ENCODE measurements at places on chromosomes 11 and 22.

- DNase-seq: no peak
These were observed 553.6 kb downstream of the NTM start for GRCh38 chr11:131924001-131924400.

DNA sequence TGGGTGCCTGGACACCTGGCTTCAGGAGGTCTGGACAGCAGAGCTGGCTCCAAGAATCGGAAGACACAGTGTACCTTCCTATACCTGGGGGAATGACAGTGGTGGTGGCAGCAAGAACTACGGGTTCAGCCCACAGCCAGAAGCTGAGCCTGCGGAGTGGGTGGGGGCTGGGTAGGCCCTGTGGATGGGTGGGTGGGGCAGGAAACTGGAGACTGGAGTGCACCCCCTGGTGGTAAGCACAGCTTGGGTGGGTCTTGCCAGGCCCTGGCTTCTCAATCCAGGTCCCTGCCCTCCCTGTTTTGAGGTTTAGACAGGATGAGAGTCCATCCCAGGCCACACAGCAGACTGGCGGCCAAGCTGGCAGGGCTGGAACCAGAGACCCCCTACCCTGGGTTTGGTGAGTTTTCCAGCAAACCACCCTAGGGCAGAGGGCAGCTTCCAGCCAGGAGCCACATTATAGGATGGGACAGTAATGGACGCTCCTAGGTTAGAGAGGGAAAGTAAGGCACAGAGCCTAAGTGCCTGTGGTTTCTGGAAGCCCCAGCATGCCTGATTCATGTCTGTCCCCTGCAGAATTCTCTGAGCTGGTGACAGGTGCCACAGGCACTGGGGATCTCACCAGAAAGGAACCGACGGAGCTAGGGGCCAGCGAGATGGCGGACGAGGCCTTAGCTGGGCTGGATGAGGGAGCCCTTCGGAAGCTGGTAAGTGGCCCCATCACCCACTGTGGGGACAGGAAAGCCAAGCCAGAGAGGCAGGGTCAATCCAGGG lies 1.7 kb downstream of the SMTN start:
- peak; percentile 20 for DNase-seq

DNA sequence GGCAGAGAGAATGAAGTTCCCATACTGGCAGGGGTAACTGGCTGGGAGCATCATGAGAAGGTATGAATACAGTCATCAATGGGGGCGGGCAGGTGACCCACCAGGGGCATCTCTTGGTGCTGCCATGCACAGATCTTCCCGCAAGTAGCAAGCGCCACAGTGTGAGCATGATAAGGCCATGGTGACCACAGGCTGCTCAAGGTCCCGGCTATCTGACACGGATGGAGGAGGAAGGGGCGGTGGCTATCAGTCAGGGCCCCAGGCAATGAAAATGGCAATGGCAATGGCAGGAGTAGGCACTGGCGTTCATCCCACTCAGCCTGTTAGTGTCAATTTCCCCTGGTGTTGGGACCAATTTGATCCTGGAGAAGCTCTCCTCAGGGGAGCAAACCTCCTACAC lies 21.6 kb downstream of the ASCL2 start:
- no peak for DNase-seq

DNA sequence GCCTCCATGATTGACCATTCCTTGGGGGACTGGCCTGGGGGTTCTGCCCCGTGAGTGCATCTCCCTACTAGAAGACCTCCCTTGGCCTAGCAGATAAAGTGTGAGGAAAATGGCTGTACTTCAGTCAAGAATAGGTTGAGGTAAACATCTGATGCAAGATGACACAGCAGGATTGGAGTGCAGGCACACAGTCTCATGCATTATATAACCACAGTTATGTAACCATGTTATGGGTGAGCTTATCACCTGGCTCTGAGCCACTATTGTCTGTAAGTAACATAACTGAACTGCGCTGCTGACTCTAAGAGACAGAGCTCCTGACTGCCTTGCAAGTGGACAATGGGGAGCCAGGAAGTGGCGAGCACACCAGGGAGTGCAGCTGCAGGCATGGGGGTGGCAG lies 378.7 kb upstream of the ANO5 start:
- DNase-seq: no peak

DNA sequence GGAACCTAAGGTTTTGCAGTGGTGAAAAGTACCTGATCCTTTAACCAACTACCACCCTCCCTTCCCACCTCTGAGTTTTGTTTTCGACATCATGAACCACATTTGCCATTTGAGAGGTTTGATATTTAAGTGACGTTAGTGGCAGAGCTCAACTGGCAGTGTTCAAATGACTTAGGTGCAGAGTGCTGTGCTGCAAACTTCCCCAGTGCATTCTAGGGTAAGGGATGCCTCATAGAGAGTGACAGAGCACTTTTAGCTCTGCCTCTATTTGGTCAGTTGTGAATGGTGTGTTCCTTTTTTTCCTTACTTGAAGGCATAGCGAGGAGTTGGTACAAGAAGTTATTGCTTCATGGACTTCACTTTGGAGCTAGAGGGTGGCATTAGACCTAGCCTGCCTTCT lies 9.4 kb downstream of the BMAL1 start:
- DNase-seq: no peak

DNA sequence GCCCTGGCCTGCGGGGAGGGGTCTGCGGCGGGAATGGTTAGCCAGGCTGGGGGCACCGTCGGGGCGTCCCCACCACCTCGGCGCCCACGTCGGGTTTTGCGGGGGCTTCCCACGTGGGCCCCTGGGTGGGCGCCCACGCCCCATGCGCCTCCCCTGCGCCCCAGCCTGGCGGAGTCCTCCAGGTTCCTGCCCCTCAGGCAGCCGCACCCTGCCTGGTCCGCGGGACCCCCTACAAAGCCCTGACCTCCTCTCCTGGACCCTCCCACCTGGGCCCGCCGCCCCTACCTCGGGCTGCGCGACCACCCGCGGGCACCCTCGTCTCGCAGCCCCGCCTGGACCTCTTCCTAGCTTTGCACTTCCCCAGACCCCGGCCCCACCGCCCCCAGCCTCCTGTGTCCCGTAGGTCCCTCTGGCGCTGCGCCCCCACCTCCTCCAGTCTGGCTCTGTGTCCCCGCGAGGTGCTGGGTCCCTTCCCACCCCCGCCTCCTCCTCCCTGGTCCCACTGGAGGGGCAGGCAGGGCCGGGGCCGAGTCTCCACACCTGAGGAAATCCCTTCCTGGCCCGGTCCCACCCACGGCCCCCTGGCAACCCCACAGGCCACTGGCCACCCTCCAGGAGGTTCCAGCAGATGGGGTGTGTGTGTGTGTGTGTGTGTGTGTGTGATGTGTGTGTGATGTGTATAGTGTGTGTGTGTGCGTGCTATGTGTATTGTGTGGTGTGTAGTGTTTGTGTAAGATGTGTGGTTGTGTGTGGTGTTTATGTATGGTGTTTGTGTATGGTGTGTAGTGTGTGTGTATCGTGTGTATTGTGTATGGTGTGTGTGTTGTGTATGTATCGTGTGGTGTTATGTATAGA lies 11.8 kb downstream of the PIM3 start:
- DNase-seq: no peak

DNA sequence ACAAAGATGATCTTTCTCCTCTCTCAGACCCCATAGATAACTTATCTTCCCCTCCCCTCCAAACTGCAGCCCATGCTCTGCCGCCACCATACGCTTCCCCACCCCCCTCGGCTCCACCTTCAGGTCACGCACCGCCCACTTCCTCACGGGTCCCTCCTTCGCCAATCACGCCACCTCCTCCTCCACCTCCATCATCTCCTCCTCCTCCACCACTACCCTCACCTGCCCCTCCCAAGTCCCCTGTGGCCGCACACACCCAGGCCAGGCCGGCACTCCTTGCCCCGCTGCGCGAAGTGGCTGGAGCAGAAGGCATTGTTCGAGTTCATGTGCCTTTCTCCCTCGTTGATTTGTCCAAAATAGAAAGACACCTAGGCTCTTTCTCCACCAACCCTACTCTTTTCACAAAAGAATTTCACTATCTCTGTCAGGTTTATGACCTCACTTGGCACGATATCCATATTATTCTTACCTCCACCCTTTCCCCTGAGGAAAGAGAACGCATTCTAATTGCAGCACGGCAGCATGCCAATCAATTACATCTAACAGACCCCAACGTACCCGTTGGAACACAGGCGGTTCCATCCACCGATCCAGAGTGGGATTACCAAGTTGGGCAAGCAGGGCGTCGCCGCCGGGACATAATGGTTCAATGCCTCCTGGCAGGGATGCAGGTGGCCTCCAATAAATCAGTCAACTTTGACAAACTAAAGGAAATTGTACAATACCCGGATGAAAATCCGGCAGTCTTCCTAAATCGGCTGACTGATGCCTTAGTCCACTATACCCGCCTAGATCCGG lies 12.3 kb upstream of the OR56A3 start:
- no peak for DNase-seq

DNA sequence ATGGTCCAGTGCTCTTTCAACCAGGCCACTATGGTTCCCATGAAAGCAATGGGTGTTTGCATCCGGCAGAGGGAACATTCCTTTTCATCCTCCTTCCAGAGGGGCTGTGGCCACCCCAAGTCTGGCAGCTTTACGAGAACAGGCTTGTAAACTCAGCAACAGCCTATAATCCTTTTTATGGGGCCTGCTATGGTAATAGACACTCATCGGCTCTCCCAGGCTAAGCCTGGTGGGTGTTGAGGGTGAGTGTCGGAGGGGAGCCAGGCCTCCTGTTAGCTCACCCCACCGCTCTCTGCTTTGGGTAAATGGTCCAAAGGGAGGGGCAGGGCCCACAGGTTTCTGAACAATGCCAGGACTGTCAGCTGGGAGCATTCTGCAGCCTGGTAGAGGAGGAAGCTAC lies 111.6 kb upstream of the CD82 start:
- no peak for DNase-seq

DNA sequence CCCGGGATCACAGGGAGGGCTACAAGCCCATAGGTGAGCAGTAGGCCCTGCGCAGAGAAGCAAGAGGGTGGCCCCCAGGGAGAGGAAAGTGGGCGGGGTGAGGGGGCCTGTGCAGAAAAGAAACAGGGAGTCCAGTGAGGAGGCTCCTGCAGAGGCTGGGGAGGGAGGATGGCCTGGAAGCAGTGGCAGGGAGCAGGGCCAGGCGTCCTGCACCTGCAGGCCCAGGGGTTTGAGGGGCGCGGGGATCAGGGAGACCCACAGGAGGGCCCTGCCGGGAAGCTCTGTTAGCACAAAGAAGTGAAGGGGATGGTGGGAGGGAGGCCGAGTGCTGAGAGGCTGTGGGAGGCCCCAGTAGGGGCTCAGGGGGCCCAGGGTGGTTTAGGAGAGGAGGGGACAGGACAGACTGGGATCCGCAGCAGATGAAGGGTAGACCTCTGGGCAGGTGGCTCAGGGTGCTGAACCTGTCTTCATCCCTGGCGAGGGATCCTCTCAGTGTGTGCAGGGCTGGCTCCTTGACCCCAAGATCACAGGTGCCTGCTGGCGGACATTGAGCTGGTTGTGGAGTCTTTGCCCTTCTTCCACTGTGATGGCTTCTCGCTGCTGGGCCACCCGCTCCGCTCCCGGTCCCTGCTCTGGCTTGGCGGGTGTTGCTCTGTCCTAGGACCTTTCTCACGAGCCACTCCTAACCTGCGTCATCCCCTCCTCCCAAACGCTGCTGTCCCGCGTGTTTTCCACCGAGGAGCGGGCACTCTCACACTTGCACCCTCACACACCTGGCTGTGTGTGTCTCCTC lies 31.8 kb upstream of the CELSR1 start:
- no peak for DNase-seq

DNA sequence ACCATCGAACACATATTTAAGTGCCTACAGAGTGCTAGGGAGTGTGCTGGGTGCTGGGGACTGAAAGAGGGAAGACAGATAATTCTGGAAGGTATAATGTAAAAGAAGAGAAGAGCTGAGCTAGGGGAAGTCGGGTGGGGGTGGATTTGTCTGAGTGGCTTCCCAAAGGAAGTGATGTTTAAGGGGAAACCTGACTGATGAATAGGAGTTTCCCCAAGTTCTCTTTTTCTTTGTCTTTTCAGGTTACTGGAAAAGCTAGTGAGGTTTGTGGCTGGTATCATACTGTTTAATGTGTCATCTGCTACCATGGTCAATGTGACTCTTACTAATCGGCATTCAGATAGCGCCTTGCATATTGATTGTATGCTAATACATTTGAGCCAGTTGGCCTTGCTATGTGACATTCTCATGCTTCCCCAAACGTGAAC lies 151.6 kb upstream of the MTMR2 start:
- no peak for DNase-seq

DNA sequence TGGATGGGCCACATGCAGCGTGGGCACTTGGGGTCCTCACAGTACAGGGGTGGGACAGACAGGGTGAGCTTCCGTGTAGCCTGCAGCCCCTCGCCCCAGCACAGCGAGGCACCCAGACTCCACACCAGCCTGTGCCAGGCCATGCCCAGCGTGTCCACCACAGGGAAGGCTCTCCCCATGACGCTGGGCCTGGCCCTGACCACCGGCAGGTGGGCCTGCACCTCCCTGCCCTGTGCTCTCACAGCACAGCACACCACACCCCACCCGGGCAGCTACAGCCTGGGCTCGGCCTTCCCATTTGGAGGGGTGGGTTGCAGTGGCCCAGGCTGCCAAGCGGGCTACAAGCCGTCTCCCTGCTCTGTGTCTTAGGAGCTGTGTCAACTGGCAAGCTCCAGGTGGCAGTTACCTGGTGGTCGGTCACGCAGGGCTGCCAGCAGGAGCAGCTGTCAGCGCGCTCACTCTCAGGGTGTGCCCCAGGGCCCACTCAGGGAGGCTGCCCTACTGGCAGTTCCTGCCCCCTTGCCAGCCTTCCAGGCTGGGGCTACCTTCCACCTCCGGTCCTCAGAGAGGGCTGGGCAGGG lies 4.6 kb downstream of the MOB2 start:
- no peak for DNase-seq

- no peak for DNase-seq
These were observed 223.6 kb downstream of the ADAMTS15 start for GRCh38 chr11:130671801-130672700.

DNA sequence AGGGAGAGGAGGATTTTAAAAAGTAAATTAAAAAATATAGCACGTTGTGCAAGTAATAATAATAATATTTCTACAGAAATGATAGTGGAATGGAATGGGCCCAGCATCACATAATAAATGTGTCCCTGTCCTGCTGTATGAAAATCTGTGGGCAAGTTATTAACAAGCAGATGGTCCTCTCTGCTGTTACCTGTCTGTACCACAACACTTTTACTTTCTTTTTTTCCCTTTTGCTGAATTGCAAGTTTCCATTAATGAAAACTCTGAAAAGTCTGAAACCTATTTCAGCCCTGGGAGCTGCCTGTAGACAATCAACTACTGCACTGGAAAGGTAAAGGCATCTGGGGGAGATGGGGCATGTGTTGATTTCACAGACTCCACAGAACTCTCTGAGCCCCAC lies 937.1 kb downstream of the OPCML start:
- DNase-seq: no peak

DNA sequence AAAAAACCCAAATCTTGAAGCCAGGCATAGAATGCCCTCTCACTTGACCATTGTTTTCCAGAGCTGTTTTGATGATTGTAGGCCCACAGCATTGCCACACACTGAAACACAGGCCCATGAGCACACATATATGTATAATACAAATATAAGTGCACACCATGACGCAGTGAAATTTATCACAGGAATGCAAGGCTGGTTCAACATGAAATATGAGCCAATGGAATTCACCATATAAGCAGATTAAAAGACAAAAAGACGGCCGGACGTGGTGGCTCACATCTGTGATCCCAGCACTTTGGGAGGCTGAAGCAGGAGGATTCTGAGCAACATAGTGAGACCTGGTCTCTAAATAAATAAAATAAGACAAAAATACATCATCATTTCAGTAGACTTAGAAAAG lies 9.4 kb upstream of the RNH1 start:
- DNase-seq: no peak

- no peak for DNase-seq
These were observed 19.4 kb downstream of the RNF185 start for GRCh38 chr22:31179345-31179744.

Data from CD8-positive, alpha-beta T cell (primary cell).